ENCODE measurements at places on chromosomes 16 and 17.

DNA sequence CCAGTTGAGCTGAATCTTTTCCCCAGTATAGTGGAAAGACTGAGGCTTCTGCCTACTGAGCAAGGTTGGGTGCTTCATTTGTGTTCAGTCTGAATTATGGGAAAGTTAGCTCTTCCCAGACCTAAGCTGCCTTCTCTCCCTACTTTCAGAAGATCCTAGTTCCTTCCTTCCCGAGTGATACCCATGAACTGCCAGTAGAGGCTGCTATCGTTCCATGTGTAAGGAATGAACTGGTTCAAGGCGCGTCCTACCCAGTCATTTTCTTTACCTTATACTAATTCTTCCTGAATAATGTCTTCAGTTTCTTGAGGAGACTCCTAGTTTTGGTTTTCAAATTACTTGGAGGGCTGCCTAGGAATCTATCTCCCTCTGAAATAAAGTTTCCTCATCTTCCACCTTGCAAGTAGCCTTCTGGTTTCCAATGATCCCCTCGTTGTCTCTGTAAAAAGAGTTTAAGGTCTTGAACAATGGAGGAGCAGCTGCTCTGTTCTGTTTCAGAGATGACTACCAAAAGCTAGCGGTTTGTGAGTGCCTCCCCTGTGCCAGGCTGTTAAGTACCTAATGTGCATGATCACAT lies 934 bp upstream of the AOC2 start:
- DNase-seq: peak; percentile 43

DNA sequence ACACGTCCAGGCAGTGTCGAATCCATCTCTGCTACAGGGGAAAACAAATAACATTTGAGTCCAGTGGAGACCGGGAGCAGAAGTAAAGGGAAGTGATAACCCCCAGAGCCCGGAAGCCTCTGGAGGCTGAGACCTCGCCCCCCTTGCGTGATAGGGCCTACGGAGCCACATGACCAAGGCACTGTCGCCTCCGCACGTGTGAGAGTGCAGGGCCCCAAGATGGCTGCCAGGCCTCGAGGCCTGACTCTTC lies 7.2 kb upstream of the CD68 start:
- no peak for DNase-seq

- DNase-seq: no peak
Measured at GRCh38 chr16:27951489-27952120, 111.9 kb downstream of the GSG1L start.

GRCh38 chr17:33447090-33447489 lies 154.0 kb upstream of the ASIC2 start:
- no peak for DNase-seq

GRCh38 chr16:88285514-88285822 lies 97.3 kb upstream of the ZNF469 start:
- DNase-seq: no peak

- DNase-seq: no peak
Measured at GRCh38 chr16:17224350-17224749, 246.4 kb downstream of the XYLT1 start.

- DNase-seq: peak; percentile 56
Measured at GRCh38 chr17:18217412-18218015, 7.9 kb upstream of the LLGL1 start.

DNA sequence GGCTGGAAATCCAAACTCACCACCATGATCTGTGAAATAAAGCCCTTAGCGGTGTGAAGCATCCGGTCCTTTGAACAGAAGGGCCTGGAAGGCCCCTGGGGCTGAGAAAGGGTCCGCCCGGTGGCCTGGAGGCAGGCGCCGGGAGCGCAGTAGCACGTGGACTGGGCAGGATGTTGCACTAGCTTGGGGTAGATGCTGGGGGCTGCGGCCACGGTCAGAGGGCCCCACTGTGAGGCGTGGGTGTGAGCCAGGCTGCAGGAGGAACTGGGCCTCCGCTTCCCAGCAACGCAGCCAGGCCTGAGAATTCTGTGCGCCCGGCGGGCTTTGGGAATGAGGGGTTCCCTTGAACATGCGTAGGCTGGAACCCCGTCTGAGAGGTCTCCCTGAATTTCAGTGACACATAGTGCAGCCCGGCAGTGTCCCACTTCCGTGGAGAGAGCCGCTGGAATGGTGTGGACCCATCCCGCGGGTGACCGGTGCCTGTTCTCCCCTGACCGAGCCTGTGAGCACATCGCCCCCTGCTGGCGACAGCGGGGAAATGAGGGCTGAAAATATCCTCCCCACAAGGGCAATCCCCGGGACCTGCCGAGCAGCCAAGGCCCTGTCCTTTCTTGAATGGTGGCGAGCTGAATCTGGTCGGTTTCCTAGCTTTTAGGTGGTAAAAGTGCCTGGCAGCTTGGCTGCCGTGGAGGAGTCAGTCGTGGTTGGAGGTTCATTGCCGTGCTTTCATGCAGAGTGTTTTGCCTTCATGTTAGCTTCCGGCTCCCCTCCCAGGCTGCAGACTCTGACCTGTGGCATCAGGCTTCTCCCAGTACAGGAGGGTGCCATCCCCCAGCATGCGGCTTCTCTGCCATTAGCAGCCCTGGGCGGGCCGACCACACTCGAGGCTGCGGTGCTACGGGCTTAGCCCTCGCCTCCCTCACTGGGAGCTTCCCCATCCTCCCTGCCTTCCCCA lies 43.8 kb downstream of the DNAJA2 start:
- no peak for DNase-seq

DNA sequence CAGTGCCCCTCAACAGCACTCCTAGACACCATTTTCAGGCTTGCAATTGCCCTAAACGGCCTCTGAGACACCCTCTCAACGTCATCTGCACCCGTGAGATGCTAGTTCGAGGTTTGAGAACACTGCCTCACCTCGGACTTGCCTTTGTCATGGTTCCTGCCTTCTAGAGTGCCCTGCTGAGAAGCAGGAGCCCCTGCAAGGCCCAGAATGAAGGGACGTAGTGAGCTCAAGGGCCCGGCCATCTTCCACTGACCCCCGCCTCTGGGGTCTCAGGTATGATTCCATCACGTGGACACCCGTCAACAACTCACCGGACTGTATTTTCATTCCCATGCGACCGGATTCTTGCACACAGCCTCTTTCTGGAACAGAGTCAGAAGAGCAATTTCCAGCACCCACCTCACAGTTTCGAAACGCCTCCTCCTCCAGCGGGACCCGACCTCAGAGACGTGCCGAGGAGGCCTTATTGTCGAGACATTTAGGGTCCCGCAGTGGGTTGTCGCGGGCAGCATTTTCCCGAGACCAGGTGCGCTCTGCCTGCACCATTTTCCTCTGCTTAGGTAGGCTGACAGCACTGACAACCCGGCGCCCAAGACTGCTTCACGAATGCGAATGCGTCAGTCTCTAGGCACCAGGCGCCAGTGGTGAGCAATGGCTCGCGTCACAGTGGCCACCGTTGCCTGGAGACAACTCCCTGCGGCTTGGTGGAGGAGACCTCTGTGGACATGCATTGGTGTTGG lies 999.9 kb downstream of the KCNJ18 start:
- no peak for DNase-seq

DNA sequence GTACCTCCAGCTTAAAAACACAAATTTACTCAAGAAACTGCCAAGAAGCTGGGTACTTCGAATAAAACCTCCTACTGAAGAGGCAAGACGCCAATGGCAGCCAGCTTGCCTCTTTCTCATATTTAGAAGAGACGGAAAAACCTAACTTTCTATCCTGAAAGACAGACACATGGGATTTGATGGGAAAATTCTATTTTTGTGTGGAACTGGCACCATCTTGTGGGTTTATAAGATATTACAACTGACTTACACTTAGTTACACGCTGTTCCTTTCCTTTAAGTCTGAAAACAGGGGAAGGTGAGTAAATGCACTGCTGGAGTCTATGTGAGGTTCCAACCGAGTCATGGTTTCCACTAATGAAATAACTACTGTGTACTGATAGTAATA lies 10.3 kb downstream of the ZNF18 start:
- DNase-seq: peak; percentile 17

DNA sequence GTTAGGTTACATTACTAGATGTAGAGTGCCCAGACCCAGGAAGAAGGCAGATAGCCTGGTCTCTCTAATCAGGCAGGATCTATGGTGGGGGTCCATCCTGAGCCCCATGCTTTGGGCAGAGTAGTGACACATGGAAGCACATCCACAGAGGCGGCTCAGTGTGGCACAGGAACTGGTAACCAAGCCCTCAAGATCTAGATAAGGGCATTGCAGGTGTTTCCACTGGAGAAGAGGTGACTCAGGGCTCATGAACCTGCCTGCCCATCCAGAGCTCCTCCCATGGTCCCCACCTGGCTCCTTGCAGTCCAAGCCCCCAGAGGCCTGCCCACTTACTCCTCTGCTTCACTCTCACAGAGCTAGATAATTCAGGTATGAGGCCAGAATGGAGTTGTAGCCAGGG lies 62.0 kb upstream of the TMEM132E start:
- no peak for DNase-seq

DNA sequence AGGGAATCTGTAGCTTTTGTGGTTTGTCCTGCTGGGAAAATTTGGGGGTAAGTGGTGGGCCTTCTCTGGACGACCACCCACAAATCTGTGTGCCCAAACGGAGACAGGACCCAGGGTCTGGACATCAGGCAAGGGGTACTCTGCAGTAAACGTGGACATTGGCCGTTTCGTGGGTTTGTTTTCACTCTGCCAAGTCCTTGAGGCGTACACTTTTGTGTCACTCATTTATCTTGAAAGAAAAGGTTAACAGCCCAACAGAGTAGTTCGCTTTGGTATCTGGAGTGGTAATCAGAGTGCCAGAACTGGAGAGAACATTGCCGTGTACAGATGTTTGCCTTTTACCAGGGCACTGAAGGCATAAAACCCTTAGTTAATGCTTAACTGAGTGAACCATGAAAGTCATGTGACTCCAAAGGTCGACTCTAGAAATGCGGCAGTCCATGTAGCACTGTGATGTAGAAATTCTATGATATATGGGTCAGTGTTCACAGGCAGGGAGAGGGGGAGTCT lies 15.4 kb downstream of the NAA60 start:
- no peak for DNase-seq

DNA sequence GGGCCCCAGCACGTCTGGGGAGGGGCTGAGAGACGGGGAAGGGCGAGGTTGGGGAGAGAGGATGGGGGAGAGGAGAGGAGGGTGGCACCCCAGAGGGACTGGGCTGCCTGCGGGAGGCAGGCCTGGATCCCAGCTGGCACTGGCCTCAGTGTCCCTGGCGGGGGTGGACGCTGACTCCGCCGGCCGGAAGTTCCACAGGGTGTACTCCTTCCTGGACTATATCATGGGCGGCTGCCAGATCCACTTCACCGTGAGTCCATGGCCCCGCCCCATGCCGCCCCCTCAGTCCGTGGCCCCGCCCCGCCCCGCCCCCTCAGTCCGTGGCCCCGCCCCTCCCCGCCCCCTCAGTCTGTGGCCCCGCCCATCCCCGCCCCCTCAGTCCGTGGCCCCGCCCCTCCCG lies 11.3 kb downstream of the CPNE7 start:
- no peak for DNase-seq

DNA sequence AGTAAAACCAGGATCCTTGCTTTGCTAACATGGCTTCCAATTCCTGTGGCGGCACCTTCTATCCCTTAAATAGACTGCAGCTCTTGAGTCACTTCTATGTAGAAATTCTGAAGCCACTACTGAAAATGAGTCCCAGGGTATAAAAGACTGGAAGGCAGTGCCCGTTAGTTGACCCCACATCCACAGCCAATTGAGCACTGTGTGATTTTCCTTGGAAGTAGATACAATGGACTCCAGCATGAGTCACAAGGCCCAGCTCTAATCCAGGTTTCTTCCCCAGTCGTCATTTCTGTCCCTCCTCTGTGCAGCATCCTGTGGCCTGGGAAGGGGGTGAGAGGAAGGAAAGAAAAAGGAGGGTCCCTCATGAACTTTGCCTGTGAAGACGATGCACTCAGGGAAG lies 69.5 kb downstream of the HLF start:
- no peak for DNase-seq

DNA sequence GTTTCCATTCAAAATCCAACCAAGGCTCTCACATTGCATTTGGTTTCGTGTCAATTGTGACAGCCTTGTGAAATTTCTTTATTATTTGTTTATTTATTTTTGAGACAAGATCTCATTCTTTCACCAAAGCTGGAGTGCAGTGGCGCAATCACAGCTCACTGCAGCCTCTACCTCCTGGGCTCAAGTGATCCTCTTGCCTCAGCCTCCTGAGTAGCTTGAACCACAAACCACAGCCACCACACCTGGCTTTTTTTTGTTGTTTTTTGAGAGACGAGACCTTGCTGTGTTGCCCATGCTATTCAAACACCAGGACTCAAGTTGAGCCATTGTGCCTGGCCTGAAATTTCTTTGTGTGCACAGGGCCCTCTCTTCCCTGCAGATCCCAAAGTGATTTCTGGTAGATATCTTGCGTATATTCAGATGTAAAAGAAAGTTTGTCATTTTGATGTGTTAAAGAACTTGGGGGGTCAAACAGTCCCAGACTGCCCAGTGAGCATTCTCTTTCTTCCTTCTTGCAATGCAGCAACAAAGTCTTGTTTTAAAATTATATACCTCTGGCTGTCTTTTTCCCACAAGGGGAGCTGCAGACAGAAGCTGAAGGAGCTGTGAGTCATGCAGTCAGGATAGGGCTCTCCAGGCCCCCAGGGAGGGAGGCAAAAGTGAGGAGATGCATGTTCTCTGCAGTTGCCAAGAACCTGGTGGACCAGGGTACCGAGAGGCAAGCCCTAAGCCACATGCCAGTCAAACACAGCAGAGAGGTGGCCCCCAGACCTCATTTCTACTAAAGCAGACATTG lies 15.5 kb upstream of the USP22 start:
- DNase-seq: no peak

DNA sequence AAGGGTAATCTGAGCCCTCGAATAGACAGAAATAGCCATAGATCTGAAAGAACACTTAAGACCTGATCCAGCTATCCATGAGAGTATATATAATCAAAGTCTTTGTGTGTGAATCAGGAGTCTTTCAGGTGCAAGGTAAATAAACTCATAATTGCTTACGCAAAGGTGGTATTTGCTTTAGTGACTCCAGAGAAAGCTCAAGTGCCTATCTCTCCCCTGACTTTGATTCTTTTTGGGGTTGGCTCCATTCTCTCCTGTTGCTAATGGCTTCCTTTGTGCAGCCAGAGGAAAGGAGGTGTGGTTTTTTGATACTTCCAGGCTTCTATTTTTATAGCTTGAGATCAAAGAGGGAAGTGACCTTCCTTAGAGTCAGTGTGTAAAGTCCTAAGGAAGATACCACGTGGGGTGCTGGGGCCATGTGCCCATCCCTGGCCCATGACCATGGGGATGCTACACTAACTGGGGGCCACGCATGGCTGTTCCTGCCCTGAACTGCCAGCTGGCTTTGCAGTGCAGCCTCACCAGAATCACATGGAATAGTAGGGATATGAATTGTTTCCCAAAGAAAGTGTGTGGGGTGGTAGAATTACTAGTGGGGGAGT lies 45.8 kb downstream of the TENT4B start:
- DNase-seq: no peak

DNA sequence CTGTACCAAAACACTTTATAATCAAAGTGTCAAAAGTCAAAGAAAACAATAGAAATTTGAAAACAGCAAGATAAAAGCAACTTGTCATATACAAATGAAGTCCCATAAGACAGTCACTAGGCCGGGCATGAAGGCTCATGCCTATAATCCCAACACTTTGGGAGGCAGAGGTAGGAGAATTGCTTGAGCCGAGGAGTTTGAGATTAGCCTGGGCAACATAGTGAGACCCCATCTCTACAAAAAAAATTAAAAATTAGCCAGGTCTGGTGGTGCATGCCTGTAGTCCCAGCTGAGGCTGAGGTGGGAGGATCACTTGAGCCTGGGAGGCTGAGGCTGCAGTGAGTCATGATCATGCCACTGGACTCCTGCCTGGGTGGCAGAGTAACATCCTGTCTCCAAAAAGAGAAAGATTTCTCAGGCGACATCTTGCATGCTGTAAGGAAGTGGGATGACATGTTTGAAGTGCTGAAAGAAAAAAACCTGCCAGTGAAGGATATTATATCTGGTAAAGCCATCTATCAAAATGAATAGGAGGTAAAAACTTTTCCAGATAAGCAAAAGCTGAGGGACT lies 98.7 kb upstream of the NACA2 start:
- DNase-seq: no peak

All from Panc1 (cell line).